ENCODE measurements at places on chromosomes 5 and 9.

DNA sequence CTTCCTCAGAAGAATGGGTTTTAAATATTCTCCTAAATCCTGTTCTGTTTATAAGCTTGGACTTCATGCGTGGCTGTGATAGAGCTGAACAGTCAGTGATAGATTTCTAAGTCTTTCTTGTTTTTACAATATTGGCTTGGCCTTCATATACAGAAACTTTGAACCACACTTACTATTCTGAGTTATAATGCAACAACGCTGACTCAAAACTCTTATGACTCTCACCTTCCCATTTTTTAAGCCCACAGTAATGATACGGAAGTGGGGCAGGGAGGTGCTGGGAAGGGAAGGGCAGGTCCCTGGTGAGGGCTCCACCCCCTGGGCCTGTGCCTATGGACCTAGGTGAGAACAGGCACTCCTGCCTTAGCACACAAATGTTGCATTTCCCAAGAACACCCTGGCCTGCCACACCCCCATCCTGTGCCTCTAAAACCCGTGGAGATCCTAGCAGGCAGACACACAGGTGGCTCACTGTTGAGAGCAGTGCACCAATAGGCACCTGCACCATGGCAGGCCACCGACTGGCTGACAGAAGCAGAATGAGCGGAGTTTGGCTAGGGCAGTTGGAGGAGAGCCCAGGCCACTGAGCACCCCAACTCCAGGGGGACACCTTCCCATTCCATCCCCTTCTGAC, 376.7 kb downstream of the GABRG2 start:
- no peak for DNase-seq

GRCh38 chr9:99451112-99451606, 229.1 kb downstream of the SEC61B start:
- no peak for DNase-seq

GRCh38 chr9:116377179-116377798, 223.7 kb downstream of the PAPPA start:
- peak; percentile 95 for DNase-seq

GRCh38 chr5:135399794-135400542, 937 bp upstream of the MACROH2A1 start:
- no peak for DNase-seq

DNA sequence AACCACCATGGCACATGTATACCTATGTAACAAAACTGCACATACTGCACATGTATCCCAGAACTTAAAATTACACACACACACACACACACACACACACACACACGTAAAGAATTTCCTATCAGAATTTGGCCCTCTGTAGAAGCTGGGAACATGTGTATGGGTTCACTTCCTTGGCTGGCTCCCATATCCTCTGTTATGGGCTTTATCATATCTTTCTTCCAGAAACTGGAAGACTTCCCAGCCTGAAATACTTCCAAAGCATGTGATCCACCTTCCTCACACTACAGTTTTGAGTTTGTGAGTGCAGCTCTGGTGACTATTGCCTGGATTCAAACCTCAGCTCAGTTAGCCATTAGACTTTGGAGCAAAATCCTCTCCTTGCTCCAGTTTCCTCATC, 78.6 kb upstream of the GDNF start:
- DNase-seq, result peak; percentile 40

DNA sequence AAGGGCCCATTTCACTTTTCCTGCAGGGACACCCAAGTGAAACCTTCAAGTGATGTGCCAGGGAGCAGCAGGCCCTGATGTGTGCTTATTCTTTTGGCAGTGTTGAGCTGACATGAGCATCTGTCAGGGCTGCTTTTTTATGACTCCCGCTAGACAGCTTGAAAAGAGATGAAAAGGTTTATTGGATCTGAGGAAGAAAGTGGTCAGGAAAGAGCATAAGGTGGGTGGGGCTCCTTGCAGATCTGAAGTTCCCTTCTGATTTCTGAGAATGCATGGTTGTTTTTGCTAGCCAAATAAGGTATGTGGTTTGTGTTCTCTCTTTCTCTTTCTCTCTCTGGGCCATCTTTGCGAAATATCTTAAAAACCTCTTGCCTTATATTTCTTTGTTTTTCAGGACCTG, 316.1 kb downstream of the DMRT2 start:
- no peak for DNase-seq

GRCh38 chr9:99057665-99058625, 47.0 kb upstream of the TGFBR1 start:
- DNase-seq, result peak; percentile 87

- DNase-seq, result peak; percentile 26
These were observed 13.5 kb upstream of the NIPAL4 start for GRCh38 chr5:157446412-157446935.

DNA sequence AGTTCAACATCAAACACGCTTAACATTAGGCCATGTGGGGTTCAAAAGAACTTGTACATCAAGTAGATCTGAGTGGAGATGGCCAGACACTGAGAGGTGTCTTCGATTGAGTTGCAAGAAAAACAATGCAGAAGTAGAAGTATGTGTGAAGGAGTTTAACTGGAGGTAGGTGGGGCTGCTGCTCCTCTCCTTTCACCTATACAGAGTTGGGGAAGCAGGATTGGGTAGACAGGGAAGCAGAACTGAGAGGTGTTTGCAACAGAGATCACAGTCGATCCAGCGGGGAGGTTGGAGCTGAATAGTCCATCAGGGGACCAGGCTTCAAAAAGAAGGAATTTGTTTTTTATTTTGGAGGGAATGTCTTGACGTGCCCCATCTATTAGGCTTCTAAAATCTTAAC, 61.7 kb upstream of the SLC27A6 start:
- DNase-seq, result no peak

DNA sequence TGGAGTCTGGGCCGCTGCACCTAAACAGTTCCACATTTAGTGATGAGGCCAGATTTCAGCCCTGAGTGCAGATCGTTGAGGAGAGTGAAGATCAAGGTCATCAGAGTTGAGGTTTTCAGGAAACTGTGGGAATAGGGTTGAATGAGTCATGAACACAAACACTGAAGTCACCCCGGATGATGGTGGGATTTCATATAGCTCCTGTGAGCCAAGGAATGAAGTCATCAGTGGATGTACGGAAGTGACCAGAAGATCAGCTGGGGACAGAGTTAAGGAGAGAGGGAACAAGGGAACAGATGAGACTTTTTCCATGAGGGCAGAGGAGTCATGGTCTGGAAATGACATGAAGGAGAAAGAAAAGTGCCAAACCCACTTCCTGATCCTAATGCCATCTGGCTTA, 36.5 kb downstream of the PALM2AKAP2 start:
- DNase-seq, result peak; percentile 92

- DNase-seq, result peak; percentile 94
These were observed 227.0 kb downstream of the ZNF608 start for GRCh38 chr5:124519396-124519795.

- no peak for DNase-seq
These were observed 6.1 kb upstream of the PHF19 start for GRCh38 chr9:120882935-120883607.
